ENCODE measurements at places on chromosomes 2 and 18.

DNA sequence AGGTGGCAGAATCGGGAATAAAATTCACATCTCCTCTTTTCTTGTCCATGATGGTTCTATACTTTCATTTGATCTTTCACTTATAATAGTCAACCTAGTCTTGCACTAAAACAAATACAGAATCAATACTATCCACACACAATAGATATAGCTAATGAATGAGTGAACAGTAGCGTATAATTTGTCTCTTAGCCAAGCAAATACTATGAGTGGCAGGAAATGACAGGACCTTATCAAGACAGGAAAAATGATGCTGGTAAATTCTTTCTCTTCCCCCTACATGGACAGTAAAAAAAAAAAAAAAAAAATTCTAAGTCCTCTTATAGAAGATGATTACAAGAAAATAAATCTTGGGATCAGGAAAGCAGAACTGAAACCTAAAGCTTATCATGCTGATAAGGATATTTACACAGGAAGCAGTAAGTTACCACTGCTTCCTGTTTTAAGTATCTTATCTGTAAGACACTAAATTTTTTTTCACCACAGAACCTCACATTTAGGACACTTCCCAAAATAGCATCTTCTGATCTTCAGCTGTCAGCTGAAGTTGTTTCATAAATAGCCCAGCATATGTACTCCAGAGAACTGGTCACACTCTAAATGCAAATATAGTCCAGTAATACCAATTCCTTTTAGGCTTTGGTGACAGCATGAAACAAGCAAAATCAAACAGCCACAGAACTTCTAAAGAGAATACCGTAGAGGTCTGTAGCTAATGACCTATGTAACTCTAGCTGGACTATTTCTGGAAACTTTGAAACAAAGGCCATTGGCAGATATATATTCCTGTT lies 27.0 kb downstream of the IRS1 start:
- no peak for DNase-seq

DNA sequence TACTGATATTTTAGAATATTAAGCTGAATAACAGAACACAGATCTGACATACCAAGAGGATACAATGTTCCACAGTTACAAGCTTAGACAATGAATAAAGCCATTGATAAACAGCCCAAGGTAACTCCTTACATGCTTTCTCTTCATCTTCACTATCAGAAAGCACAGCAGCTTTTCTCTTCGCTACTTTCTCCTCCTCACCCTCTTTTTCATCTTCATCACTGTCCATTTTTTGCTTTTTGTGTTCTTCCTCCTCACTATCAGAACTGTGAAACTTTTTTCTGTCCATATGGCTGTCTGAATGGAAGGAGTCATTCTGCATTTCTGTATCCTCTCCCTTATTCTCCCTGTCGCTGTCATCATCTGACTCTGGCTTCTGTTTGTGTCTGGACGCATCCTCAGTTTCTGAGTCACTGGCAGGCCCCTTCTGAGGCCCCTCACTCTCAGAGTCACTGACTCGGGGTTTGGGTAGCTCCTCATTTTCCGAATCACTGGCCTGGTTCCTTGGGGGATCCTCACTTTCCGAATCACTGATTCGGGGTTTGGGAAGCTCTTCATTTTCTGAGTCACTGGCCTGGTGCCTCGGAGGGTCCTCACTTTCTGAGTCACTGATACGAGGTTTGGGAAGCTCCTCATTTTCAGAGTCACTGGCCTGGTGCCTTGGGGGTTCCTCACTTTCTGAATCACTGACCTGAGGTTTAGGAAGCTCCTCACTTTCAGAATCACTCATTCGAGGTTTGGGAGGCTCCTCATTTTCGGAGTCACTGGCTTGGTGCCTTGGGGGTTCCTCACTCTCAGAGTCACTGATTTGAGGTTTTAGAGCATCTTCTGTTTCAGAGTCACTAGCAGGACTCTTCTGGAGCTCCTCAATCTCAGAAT lies 21.5 kb downstream of the IWS1 start:
- DNase-seq = no peak

- peak; percentile 16 for DNase-seq
Observed at GRCh38 chr2:173589604-173590275, 235.1 kb downstream of the CDCA7 start.

GRCh38 chr2:171334171-171334570 lies 99.6 kb downstream of the METTL8 start:
- no peak for DNase-seq

DNA sequence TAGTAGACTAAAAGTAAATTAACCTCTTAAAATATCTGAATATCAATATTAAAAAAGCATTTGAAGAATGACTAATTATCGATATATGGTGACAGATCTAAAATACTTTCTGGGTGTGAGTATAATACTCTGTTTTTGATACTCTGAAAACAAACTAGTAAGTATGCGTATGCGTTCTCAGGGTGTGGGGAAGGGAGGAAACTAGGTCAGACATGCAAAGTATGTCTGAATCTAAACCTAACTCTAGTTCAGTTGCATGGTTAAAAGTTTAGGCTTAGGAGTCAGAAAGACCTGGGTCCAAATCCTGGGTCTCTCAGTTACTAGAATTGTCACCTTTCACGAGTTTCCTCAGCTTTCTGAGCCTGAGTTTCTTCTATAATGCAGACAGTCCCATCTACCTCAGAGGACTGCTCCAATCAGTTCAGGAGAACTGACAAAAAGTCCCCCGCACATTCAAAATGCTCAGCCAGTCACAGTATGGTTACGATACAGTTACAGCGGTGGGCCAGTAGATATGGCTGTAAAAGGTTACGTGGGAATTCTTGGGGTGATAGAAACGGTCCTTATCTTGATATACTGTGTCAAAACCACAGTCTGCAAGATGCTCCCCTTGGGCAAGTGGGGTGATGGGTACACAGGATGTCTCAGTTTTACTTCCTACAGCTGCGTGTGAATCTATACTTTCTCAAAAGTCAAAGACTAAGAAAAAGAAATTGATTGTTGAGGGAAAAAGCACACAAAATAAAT lies 29.2 kb downstream of the UNC50 start:
- DNase-seq = no peak

Data from psoas muscle (tissue), 8 donors.